ENCODE measurements at places on chromosomes 2 and 18.

- DNase-seq = no peak
Observed at GRCh38 chr18:78540636-78541529, 438.7 kb upstream of the SALL3 start.

- no peak for DNase-seq
Observed at GRCh38 chr2:66498289-66498975, 63.5 kb downstream of the MEIS1 start.

GRCh38 chr18:13006531-13007247, 15.5 kb downstream of the CEP192 start:
- DNase-seq = no peak

DNA sequence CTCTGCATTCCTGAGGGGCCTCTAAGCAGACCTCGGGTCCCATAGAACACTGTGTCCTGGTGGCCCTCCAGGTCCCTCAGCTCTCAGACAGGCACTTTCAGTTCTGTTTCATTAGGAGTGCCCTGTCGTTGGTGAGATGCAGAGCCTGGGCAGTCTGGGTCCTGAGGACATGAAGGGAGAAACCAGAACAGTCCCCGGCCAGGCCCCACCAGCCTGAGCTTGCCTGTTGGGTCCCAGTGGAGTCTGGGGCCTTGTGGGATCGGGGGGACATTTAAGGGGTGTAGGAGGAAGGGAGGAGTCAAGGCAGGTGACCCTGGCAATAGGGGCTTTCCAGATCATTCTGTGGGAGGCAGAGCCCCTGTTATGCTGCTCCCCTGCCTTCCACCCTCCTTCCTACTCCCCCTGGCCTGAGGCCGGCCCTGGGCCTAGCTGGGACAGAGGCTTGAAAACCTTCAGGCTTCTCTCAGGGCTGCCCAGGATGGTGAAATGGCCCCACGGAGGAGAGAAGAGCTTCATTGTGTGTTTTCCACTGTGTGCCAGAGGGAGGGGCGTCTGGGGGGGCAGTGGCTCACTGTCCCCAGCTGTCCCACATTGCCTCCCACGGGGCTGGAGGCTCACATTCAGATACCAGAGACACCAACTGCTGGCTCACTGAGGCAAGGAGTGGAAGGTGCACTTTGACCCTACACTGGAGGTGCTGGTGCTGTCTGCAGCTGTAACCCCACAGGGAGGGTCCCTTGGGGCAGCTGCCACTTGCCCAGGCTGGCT, 26.6 kb upstream of the CATIP start:
- DNase-seq = no peak

DNA sequence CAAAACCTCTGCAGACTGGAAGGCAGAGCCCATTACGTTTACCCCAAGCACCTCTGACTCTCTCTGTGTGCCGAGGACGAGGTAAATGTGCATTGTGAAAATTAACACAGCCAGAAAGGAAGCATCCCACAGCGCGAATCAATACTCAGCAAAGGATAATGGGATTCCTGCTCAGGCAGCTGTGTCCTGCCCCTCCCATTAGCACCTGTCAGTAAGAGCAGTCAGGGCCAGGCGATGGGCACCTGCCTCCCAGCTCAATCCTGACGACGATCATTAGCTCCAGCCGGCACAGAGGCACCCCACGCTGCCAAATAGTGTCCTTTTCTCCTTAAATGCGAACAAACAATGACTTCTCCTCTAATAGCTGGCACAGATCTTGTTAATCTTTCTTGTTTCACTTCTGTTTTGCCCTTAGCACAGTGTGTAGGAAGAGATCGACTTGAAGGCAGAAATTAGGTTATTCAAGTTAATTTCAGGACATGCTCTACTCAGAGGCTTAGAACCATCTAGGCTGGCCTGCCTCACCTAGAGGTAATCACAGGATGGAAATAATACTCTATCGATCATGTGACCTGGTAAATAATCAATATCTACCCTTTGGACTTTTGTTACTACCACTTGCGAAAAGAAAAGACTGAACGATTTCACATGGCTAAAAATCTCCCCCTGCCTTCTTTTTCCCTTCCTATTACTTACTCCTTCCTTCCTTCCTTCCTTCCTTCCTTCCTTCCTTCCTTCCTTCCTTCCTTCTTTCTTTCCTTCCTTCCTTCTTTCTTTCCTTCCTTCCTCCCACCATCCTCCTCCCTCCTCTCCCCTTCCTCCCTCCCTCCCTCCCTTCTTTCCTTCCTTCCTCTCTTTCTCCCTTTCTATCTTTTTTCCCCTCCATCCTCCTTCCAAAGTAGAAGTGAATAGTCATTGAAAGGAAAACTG, 487.9 kb upstream of the ID2 start:
- DNase-seq = no peak

GRCh38 chr18:61402726-61403125, 69.5 kb downstream of the CDH20 start:
- DNase-seq = no peak

DNA sequence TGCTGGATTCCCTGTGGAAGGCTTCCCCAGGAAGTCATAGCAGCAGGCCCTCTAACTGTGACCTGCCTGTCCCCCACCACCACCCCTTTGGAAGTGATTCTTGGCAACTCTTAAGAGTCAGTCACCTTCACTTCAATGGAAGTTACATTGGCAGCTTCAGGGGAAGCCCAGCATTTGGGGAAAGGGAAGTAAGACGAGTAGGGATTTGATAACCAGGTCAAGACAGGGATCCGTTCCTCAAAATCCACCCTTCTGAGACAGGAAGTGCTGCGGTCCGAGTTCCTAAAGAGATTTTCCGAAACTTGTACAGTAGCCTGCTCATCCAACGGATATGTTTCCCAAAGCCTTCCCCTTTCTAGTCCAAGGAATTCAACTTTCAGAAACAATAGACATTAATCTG, 54.2 kb downstream of the MRPL35 start:
- no peak for DNase-seq

DNA sequence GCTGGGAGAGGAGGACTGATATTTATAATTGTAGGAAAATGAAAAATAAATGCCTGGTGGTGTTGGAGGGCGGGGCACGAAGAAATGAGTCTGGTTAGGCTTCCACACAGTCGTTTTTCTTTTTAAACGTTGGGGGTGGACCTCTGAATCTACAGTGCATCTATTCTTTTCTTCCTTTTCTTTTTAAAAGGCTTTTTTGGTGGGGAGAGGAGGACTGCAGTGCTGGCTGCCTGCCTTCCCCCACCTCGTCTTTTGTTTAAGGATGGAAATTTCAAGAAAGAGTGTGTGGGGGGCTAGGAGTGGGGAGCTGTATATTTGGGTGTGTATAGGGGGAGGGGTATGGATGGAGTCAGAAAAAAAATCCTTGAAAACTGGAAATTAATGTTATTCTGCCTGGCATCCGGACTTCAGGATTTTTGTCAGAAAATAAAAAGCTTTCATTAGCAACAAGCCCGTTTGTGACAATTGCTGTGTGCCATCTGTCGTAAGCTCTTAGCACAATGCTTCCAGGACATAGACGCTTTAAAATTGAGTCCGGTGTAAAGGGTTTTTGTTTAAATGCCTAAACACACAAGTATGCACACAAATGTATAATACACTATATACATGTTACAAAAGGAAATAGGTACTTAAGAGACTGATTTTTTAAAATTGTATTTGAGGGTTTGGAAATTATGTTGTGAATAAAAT, 1.1 kb downstream of the MAP2 start:
- no peak for DNase-seq

GRCh38 chr18:78433562-78433961, 546.1 kb upstream of the SALL3 start:
- no peak for DNase-seq

DNA sequence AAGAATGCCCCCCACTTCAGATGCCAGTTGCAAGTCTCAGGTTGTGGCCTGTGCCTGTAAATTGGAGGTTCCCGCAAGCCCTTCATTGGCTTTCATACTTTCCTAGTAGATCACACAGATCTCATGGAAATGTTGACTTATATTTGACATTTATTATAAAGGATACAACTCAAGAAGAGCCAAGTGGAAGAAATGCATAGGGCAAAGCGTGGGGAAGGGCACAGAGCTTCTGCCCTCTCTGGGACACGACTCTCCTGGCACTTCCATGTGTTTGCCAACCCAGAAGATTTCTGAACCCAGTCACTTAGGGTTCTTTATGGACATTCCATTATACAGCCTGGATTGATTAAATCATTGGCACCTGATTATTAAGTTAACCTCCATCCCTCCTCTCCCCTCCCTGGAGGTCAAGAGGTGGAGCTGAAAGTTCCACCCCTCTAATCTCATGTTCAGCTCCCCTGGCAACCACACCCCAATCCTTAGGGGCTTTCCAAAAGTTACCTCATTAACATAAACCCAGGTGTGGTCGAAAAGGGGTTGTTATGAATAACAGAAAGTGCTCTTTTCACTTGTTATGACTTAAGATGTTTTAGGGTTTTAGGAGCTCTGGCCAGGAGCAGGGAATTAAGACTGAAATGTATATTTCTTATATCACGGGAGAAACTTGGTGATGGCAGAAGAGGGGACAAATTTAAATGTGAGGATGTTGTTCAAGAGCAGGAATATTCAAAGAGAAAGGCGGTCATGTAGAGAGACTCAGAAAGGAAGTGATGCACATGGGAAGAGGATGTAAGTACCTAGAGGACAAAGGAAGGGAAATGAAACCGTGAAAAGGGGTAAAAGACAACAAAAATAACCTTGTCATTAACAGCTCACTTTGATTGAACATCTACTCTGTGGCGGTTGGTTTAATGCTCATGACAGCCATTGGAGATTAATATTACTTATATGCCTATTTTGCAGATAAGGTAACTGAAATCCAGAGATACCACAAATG, 31.8 kb downstream of the SP100 start:
- no peak for DNase-seq

GRCh38 chr2:190653931-190654330, 5.0 kb downstream of the NAB1 start:
- DNase-seq = no peak

DNA sequence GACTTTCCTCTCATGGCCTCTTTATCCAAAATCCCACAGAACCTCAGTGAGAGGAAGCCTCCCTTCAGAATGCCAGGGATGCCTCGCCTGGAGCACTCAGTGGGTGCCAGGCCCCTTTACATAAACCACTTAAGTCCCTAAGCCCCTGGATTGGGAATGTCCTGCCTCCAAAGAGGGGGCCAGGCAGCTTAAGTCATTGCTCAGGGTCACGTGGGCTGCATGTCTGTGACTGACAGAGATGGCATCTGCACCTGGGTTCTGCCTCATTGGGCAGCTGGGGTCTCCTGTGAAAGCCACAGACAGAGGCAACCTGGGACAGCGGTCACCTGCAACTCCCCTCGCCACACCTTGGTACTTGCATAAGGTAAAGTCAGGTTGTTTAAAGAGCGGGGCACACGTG, 93.5 kb downstream of the MYT1L start:
- DNase-seq = no peak
